ENCODE measurements at places on chromosomes 2 and 18.

DNA sequence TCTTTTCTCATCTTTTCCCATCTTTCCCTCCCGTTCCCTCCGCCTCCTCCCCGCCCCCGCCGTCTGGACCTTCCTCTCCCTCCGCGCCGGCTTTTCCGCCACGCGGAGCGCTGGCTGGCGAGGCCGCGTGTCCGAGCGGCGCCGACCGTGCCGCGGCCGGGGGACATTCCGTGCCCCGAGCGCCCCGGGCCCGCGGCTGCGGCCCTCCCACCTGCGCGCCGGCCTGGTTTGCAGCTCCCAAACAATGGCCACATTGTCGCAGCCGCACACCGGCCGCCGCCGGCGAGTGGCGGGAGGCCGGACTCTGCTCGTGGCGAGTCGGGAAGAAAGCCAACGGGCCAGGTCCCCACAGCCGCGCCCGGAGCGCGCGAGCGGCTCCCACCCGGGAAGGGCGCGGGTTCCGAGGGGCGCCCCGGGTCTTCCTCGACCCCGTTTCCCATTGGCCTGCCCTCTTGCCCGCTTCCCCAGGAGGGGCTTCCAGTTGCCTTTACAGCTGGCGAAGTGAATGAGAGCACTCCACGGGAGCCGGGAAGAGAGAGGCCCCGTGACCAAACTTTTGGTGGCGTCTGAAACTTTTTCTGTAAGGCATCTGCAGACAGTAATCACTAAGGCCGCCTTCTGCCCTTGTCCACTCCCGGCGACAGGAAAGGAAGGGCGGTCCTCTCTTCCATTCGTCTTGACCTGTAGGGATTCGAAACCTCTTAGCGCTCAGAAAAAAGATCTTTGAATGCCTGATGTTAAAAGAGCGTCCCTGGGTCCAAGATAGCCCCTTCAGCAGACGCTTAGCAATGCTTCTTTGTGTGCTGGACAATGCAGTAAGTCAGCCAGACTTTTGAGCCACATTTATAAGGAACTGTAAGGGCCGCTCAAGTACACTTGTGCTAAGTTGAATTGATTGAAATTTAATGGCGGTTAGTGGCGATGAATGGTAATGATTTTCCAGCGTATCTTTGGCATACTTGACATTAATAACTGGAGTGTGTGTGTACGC is 6.2 kb downstream of the GLI2 start:
- DNase-seq = no peak

DNA sequence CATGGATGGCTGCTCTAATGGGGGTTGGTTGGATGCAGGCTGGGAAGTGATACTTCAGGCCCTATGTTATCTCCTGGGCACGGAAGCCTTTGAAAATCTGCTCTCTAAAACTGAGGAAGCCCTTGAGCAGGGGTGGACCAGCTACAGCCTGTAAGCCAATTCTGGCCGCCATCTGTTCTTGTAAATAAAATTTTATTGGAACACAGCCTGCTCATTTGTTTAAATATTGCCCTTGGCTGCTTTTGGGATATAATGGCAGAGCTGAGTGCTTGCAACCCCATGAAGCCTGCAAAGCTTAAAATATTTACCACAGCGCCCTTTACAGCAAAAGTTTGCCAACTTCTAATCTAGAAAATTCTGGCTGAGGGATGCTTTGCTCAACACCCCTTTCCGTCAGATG is 11.9 kb upstream of the IGFBP2 start:
- DNase-seq = no peak

DNA sequence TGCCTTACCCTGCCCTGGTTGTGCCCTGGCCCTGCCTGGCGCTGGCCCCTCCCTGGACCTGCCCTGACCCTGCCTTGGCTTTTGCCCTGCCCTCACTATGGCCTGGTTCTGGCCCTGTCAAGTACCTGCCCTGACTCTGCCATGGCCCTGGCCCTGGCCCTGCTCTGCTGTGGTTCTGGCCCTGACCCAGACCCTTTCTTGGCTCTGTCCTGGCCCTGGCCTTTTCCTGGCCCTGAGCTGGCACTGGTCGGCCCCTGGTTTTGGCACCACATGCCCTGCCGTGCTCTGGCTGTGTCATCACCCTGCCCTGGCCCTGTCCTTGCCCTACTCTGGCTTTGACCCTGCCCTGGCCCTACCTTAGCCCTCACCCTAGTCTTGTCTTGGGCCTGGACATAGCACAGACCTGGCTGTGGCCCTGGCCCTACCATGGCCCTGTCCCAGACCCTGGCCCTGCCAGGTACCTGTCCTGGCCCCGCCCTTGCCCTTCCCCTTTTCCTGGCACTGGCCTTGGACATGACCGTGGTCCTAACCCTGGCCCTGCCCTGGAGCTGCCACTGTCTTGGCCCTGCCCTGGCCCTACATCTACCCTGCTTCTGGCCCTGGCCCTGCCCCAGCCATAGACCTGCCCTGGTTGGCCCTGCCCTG is 4.8 kb upstream of the ANKRD62 start:
- DNase-seq = no peak

GRCh38 chr2:9638532-9638931 is 7.7 kb upstream of the YWHAQ start:
- no peak for DNase-seq

DNA sequence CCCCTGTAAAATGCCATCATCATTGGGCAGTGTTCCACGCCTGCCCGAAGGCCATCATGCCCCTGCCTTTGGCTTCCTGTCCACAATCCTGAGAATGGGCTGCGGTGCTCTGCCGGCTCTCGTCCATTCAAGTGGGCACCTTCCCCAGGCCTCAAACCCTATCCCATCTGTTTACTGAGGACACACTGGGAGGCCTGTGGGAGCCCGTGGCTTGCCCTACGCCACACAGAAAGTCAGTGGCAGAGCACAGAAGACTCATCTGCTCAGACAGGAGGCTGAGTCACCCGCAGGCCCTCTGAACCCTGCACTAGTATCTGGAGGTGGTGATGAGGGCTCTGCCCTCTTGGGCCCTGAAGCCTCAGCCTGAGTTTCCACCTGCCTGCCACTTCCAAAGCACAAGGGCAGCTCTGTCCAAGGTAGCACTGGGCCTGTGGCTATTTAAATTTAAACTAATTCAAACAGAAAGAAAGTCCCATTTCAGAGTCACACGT is 19.1 kb upstream of the ANKRD53 start:
- DNase-seq = no peak

- DNase-seq = no peak
These were observed 891 bp upstream of the NR4A2 start for GRCh38 chr2:156333274-156333950.

GRCh38 chr2:195395362-195395761 is 261.7 kb upstream of the SLC39A10 start:
- DNase-seq = no peak

DNA sequence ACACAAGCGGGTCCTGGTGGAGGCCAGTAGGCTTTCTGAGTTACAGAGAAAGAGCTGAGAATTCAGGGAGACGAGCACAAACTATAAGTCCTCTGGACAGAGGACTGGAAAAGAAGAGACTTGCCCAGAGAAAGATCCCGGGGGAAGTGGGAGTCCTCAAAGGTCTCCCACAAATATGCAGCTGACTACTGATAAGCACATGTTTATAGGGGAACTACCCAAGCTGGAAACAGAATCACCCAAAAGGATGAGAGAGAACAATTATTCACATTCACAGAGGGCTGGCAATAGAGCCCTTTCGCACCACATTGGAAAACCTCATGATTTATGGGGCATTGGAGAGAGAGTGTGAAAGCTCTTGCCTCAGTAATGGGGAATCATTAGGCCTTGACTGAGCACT is 337.6 kb downstream of the IRS1 start:
- no peak for DNase-seq

DNA sequence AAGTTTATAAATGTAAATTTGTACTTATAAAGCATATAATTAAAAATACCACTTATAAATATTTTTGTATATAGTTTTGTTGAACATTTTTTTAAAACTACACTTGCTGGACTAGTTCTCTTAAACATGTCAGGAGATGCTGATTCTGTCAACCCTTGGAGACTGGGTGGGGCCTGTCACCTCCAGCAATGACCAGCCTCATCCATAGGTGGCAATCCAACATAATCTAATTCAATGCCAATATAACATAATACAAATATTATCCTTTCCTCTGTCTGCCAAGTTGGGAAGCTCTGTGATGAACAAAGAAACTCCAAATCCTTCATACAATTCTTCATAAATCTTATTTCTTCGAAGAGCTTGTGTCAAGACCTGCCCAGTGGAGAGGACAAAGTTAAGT is 140.4 kb downstream of the RBMS1 start:
- DNase-seq = no peak

- DNase-seq = no peak
These were observed 133.5 kb upstream of the MGAT5 start for GRCh38 chr2:134120406-134120732.

DNA sequence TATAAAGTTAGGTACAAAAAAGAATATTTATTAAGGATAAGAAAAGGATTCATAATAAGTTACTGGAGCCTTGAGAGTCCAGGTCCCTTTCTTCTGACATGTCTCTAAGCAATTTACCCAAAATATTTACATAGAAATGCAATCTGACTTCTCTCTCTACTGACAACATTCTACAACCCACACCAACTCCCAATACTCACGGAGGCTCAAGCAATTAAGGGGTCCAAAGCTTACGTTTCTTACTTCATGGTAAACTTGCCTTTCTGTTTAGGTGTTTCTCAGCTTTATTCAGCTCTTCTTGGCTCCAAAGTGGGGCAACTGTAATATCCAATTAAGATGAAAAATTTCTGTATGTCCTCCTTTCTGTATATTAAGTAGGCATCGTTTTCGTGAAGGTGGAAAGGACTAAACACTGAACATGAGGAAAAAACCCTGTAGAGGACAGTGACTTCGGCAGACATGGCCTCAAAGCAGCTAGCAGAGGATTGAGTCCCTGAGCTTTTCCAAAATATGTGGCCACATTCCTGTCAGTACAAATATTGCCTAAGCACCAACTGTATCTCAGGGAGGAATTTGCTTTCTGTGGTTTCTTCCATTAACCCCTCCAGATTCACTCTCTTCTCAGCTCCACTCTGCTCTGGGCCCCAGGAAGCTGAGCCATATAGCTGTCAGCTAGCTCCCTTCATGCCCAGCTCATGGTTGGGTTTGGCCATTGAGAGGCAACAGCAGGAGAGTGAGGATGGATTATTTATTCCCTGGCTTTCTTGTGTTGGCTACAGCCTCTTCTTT is 67.9 kb upstream of the GLS start:
- no peak for DNase-seq

GRCh38 chr18:78596794-78597345 is 382.7 kb upstream of the SALL3 start:
- DNase-seq = no peak

GRCh38 chr18:24651434-24651833 is 191.0 kb downstream of the HRH4 start:
- no peak for DNase-seq

- no peak for DNase-seq
These were observed 101.8 kb downstream of the RNF152 start for GRCh38 chr18:61791031-61791430.

- DNase-seq = no peak
These were observed 432.3 kb downstream of the NBAS start for GRCh38 chr2:15128846-15129245.

DNA sequence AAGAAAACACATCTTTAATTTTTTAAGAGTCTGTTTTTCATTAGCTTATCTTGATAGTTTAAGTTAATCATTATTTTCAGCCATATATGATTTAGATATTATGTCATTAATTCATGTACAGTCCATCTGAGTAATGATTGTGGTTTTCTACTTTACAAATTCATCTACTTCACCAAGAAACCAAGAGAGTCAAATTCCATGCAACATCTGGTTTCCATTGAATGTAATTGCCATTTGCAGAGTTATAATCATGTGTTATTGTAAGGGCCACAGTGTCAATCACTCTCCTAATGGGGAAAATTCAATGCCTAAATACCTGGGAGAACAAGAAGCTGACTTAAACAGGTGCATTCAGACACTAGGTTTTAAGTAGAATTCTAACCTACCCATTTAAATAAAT is 217.2 kb upstream of the OSR1 start:
- no peak for DNase-seq

- DNase-seq = no peak
These were observed 38.1 kb downstream of the ACOXL start for GRCh38 chr2:110770404-110770958.

DNA sequence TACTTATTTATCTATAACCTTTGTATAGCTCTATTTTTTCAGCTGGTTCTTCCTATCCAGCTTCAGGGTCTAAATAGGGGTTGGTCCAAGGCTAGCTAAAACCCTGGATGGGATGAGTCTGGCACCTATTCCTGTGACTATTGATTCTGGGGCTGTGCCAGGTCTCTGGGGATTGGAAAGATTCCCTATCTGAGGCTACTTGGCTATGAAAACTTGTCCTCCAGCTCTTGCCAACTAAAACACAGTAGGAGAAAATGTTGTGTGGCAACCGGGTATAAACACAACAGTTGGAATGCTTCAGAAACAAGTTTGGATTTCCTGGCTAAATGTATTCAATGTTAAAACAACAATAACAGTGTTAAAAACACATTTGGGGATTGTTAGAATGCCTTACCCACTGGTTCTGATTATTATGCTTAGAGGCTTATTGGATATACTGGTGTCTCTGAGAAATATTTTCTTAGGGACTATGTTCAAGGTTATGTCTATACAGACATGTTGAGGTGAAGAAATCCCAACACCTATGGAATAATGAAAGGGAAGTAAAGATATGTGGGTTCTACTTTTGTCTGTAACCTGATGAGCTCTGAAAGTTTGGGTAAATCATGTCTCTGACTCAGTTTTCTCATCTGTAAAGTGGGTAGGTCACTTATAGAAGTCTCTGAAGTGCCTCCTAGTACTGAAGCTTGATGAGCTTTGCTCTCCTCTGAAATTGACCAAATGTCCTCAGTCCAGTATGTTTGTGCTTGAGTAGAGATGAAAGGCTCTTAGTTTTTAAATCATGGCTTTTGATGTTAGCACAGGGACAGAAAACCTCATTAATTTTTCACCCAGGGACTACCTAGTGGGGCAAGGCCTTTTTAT is 460.7 kb downstream of the MTX2 start:
- no peak for DNase-seq

- DNase-seq = no peak
These were observed 1.1 kb upstream of the IMP4 start for GRCh38 chr2:130341562-130342019.

DNA sequence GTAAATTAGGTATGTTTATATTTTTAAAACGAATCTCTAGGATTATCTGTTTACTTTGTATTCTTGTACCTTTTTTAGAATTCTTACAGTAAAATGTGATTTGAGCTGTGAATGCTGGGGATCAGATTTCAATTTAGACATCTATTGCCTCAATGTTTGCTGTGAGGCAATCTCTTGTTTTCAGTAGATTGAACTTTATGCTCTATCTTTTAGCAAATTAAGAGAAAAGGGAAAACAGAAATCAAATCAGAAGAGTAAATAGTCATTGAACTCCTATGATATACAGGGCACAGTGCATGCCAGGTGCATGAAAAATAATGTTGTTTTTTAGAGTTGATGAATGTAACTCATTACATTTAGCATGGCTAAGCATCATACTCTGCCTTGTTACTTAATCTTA is 39.5 kb downstream of the ZC3H6 start:
- no peak for DNase-seq

Measured in activated naive CD4-positive, alpha-beta T cell treated with anti-CD3 and anti-CD28 coated beads, Interleukin-2, amount 50 U/mL, for 16 hours (primary cell).